ENCODE measurements at places on chromosomes 12 and 14.

DNA sequence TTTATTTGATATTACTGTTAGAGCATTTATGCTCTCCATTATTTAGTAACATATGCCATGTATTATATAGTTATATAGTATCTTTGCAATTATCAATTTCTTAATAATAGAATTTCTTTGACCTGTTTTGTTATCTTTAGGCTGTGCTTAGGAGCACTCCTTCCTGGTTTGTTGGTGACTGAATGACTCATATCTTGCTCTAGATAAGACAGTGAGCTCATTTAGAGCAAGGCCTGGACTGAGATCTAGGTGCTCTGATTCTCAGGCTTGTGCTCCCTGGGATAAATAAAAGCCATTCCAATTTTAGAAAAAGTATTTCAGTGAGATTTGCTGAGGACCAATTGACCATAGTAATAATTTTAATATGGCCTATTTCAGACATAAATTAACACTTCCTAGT lies 951.2 kb downstream of the FLRT2 start:
- DNase-seq: no peak

- DNase-seq: no peak
Measured at GRCh38 chr12:123506843-123507236, 26.7 kb downstream of the RILPL1 start.

DNA sequence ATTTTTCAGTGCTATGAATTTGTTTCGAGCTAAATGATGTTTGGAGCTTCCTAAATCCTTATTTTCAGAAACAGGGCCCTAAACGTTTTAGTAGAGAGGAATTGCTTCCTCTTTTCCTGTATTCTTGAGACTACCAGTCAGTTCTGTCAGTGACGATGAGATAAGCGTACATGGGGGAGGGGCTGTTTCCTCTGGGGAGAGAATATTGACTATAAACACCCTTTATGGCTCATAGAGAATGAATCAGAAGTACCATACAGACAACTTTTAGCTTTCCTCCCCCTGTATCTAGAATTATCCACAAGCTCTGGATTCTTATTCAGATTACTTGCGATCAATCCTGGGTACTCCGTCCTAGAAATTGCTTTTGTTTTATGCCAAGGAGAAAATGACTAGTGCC lies 5.1 kb downstream of the TBK1 start:
- no peak for DNase-seq

DNA sequence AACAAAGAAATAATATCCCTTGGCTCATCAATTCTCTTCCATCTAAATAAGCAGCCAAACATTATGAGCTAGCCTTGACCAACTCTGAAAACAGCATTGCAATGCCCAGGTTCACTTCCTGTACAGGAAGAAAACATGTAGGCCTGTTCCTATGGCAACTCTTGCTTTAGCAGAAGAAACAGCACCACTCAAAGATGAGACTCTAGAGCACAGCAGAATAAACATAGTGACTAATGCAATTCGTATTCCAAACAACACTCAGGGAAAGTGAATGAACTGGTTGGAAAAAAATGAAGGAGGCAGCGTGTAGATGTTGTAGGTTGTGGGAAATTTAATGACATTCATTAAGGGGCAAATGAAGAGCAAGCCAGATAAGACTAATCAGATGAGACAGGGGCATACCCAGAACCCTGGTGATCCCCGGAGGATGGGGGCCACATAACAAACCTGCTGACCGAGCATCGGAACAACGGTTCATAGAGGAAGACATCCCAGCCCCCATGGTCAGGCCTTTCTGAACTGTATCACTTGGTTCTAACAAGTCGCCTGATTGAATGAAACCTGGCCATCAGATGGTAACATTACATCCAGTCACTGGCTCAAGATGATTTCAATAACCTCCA lies 9.0 kb downstream of the ARHGDIB start:
- DNase-seq: peak; percentile 81

DNA sequence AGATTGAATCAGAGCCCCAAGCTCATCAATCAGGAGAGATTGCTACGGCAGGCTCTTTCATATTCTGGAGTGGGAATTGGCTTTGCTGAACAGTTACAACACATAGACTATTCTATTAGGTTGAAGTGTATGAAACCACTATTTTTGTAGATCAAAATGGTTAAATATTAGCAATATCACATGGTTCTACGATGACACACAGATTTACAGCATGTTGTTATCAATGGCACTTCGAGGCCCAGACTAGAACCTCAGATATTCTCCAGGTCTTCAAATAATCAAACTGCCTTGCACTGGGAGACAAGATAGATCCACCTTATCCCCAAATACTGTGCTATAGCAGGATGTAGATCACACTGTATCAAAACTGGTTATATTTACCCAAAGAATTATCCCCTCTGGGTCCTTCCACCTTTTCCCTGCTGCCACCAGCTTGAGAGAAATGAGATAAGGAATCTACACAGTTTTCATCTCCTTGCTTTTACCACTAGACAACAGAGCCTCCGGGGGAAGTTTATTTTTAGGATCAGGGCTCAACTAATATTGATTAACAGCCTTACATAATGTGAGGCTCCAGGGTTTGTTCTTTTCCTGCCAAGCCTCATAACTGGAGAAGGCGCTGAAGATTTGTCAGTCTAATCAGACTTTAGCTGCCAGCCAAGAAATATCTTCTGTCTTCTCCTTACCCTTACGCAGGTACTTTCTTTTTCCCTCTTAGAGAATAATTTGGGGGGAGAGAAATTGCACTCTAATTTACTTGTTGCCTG lies 507.1 kb downstream of the DIO2 start:
- no peak for DNase-seq

DNA sequence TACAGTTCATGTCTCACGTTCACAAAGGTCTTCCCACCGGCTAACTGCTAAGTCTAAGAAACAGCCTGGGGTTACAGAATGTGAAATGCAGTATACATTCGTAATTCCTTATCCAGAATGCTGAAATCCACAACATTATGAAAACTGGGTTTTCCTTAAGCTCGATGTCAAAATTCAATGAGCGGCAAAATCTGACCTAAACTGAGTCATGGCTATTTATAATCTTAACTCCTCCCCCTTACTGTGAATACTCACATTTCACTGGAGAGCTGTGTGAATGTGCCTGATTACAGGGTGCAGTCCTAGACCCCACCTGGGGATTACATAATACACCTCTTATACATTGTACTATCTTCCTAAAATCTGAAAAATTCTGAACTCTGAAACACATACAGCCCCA lies 35.3 kb downstream of the STX2 start:
- DNase-seq: no peak

DNA sequence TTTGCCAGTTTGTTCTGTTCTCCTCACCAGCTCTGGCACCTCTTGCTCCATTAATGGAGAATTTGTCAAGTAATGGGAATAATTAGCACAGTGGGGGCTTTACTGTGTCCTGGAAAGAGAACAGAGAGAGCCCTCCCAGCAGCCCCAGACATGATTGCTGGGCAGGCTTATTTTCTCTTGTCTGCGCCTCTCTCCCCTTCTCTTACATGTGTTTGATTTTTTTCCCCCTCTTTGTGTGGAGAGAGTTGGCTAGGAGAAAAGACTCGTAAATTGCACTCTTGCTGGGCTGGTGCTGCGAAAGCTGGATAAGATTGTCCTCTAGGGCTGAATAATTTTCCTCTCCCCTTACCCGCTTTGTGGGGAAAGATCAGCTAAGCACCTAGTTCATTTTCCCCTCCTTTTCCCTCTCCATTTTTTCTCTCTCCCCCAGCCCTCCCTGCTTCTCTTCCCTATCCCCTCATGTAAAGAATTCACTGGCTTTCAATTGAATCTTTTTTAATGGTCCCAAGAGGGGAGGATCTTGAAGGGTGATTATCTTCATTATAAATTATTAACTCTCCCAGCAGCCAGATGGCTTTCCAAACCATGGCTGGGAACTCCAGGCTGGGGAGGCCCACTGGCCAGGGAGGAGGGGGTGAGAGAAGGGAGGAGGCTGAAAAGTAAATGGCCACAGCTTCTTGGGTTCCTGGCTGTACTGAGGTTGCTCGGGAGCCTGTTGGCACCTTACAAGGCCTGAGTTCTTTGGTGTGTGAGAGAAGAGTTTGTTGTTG lies 62.2 kb downstream of the NRXN3 start:
- DNase-seq: no peak

- DNase-seq: no peak
Measured at GRCh38 chr12:131800594-131801135, 27.5 kb upstream of the MMP17 start.

GRCh38 chr12:101670007-101670671 lies 27.3 kb upstream of the CHPT1 start:
- peak; percentile 6 for DNase-seq

DNA sequence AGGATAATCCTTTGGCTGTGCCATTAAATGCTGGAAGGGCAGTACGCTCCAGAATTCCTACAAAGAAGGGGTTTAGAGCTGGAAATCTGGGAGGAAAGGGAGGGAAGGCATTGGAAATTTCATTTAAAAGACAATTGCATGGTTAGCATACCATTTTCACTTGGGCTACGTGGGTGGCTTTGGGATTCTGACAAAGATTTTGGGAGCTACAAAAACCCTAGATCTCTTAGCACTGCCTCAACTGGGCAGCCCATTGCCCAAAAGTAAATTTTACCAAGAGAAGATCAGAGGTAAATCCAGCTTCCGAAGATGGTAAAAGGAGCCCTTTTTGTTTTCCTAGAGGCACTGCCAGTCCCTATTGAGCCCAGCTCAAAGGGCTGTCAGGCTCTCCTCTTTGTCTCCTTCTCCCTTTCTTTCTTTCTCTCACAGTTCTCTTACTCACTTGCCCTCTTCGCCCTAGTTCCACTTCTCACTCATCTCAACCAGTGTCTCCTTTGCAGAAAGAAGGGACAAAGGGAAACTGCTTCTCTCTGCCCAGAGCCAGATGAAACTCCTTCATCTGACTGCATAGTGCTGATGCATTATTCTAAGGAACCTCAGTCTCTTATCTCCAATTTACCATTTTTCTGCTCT lies 125.4 kb upstream of the PLEKHA5 start:
- DNase-seq: no peak

- no peak for DNase-seq
Measured at GRCh38 chr12:69354556-69355187, 4.9 kb upstream of the YEATS4 start.

- no peak for DNase-seq
Measured at GRCh38 chr14:44609876-44610510, 102.9 kb upstream of the FSCB start.

- DNase-seq: no peak
Measured at GRCh38 chr12:25994901-25995625, 36.6 kb downstream of the RASSF8 start.

DNA sequence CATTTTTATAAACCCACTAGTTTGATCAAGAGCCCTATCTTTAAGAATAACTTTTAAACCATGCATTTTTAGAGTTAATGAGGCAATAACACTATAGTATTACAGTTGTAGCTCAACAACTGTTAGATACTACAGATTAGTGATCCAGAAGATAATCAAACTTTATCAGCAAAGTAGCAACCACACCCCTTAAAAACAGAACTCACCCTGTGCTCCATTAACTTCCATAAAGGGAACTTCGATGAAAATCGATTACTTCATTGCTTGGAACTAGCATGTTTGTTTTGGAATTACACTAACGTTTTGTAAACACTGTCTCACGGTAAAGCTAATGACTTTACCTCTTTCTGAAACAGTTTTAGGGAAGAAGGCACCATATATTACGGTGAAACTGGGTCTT lies 1.4 kb downstream of the SGPP1 start:
- DNase-seq: no peak

All from T-helper 2 cell (primary cell).